ENCODE measurements at places on chromosomes 11 and 22. TPM values are rescaled to one million over a fixed set of nuclear protein-coding genes. Genes with fewer than 3 reads are reported as not detected.

- no peak for DNase-seq
These were observed 3.5 kb upstream of the MRPL48 start for GRCh38 chr11:73784080-73784634.

DNA sequence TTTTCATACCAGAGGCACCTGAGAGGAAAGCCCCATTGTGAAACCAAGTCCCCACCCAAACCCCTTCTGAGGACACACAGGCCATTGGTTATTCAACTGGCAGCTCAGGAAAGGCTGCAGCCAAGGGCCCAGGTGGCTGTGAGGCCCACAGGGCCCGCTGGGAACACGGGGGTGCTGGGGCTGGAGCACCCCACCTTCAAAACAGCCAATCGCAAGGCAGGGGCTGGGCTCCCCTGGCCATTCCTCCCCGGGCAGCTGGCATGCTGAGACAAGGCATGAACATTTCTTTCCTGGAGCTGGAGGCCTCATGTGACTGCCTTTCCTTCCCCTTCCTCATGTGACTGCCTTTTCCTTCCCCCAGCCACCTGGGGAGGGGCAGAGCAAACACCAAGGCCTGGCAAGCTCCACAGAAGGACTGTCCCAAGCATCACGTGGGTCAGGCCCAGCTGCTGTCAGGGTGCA lies 76.9 kb downstream of the PIWIL3 start:
- peak; percentile 82 for DNase-seq

- no peak for DNase-seq
These were observed 27.2 kb downstream of the SYTL2 start for GRCh38 chr11:85783758-85784157.

DNA sequence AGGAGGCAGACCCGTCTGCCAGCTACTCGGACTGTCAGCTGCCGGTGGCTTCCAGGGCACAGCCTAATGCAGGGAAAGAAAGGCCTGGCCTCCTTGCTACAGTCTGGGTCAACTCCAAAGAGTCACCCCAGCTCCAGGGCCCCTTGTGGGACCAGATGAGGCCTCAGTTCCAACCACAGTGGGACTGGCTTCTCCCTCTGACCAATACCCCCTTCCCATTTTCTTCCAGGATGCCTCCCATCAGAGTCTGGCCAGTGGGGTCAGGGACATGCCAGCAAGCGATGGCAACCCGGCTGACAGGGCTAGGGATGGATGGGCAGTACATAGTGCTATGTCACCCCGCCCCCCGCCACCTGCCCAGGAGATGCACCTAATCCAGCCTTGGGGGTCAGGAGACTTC lies 36.6 kb downstream of the RPUSD4 start:
- no peak for DNase-seq

DNA sequence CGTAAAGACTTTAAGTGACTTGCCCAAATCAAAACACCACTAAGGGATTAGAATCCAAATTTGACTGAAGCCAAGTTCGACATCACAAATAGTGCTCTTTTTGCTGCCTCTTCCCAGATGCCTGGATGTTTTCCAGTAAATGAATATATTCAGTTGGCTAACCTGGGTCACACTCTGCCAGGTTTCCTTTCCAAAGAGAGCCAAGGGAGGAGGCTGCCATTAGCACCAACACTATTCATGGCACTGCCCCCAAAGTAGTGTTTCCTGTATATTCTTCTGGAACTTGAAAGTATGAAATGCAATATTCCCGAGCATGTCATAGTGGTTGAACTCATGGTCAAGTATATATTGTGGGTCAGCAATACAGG lies 219.3 kb upstream of the UBASH3B start:
- DNase-seq: no peak

GRCh38 chr11:39174196-39174595 lies 2285.3 kb downstream of the LRRC4C start:
- DNase-seq: no peak

The TSPAN18 gene
- total RNA-seq: 19.1 TPM

DNA sequence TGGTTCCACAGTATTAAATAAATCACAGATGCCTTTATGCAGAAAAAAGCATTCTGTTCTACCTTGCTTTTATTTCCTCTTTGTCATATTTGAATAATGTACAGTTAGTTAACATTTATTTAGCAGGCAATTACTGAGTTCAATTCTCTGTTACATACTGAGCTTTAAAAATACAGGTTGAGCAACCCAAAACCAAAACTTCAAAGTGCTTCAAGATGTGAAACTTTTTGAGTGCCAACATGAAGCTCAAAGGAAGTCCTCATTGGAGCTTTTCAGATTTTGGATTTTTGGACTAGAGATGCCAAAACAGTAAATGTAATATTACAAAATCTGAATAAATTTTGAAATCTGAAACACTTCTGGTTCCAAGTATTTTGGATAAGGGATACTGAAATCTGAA lies 54.1 kb downstream of the PDHX start:
- no peak for DNase-seq

The DDT gene
- total RNA-seq: 129 TPM

GRCh38 chr22:37021710-37022482 lies 2.4 kb downstream of the MPST start:
- no peak for DNase-seq

The WT1 gene
- 0.49 TPM for total RNA-seq

GRCh38 chr11:96036863-96037262 lies 113.0 kb upstream of the MTMR2 start:
- no peak for DNase-seq

DNA sequence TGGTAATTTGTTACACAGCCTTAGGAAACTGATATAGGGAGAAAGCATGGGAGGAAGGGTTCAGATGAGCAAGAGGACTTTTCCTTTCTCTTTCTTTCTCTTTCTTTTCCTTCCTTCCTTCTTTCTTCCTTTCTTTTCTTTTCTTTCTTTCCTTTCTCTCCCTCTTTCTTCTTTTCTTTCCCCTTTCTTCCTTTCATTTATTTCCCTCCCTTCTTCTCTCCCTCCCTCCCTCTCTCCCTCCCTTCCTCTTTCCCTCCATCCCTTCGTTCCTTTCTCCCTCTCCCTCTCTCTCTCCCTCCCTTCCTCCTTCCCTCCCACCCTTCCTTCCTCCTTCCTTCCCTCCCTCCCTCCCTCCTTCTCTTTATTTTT lies 107.8 kb upstream of the LMO1 start:
- DNase-seq: no peak
